Daoy (cell line): ENCODE measurements at places on chromosomes 4 and X. TPM values are rescaled to one million over a fixed set of nuclear protein-coding genes. Genes with fewer than 3 reads are reported as not detected.

DNA sequence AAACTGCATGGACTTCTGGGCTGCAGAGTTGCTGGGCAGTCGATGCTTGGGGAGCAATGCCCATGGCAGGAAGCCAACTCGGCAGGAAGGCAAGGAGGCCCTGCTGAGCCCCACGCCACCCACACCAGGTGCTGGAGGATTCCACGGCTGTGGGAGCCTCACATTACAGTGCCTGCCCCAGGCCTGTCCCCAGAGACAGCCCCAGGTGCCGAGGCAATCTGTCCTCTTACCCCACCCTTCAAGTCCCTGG lies 53.9 kb downstream of the HMX1 start:
- DNase-seq: no peak

CLIC2 gene
- 4.4 and 11.5 TPM in 2 replicates for total RNA-seq

PDE6B gene
- 0.51 and 4.2 TPM in 2 replicates for total RNA-seq

DNA sequence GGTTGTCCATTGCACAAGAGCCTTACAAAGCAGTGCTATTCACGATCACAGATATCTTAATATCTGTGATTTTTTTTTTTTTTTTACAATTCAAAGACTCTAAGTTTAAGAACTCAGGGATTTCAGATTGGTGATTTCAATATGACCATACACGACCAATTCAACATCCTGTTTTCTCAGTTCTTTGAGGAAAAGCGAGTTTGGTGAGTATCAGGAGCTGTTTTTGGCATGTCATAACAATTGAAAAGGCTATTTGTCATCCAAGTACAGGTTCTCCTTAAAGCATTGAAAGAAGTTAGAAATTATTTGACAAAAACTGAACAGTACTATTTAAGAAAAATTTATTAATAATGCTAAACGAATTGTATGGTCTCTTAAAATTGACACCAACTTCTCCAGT lies 9.1 kb upstream of the ARHGEF6 start:
- DNase-seq: no peak

LGI2 gene
- 0.03 and 0.06 TPM in 2 replicates for total RNA-seq
